ENCODE measurements at places on chromosomes 2 and 18. TPM values are rescaled to one million over a fixed set of nuclear protein-coding genes. Genes with fewer than 3 reads are reported as not detected.

KRTCAP3 gene
- total RNA-seq, result not detected

REG1B gene
- not detected for total RNA-seq

CYS1 gene
- total RNA-seq, result 0.16 TPM

- DNase-seq, result no peak
Measured at GRCh38 chr2:38737925-38738324, 13.2 kb downstream of the SRSF7 start.

DNA sequence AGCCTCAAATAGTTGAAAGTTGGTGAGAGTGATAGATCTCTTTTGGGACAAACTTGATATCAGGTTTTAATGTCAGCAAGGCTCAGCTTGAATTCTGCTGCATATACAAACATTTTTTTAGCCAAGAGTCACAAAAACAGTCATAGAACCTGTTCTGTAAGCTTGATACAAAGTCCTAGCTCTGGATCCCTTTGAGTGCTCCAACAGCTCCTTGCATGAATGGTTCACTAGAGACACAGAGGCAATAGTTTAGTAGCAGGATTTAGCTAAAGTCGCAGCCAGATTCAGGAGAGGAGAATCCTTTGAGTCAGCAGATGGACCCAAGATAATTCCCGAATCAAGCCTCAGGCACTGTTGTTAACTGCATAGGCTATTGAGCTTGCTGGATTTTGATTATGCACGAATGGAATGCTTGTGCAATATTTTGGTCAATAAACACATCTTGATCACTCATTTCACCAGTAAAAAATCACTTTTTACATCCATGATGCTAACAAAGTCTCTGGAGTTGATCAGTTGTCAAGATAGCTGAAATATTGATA is 148.6 kb downstream of the KLHL14 start:
- DNase-seq, result no peak

GRCh38 chr2:1704631-1705556 is 39.4 kb downstream of the PXDN start:
- no peak for DNase-seq

- DNase-seq, result peak; percentile 80
Measured at GRCh38 chr2:27502142-27502541, 5.5 kb downstream of the GCKR start.

- no peak for DNase-seq
Measured at GRCh38 chr2:26196683-26197418, 24.0 kb downstream of the GAREM2 start.

GRCh38 chr2:200222791-200223190 is 83.7 kb upstream of the SPATS2L start:
- DNase-seq, result no peak

DNA sequence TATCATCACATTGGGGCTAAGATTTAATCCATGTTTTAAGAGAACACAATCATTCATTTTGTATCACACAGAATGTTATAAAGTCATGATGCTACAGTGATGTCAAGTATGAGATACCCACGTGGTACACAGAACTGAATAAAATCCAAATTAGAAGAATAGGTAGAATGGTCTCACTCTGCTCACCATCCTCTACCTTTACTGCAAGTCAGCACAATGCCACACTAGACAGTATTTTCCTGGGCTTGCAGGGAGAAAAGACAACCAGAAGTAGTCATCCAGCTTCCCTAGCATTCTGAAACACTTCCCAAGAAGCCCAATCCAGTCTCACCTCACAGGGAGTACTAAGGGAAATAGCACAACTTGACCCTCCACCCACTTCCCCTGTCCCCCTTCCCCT is 856.2 kb upstream of the NRXN1 start:
- DNase-seq, result no peak

- DNase-seq, result no peak
Measured at GRCh38 chr2:219254590-219255201, 978 bp upstream of the TUBA4A start.

GRCh38 chr2:68908392-68908970 is 37.3 kb upstream of the BMP10 start:
- peak; percentile 83 for DNase-seq
